ENCODE measurements at places on chromosomes 16 and 17. TPM values are rescaled to one million over a fixed set of nuclear protein-coding genes. Genes with fewer than 3 reads are reported as not detected.

DNA sequence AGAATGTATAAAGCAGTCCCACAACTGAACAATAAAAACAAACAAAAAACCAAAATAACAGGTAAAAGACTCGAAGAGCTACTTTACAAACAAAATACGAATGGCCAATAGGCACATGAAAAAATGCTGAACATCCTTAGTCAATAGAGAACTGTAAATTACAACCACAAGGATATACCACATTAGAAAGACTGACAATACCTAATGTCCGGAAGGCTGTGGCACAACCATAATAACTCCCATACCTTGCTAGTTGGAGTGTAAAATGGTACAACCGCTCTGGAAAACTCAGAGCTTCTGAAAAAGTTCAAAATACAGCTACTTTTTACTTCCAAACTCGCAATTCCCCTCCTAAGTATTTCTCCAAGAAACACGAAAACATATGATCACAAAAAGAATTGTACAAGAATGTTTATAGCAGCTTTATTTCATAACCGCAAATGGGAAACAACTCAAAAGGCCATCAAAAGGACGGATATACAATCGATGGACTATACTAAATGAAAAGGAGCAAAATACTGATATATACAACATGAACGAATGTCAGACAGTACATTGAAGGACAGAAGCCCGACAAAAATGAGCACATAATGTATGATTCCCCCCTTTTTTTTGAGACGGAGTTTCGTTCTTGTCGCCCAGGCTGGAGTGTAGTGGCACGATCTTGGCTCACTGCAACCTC is 2.3 kb downstream of the TP53 start:
- no peak for DNase-seq

- no peak for DNase-seq
Observed at GRCh38 chr16:11669380-11670146, 1.3 kb downstream of the SNN start.

Gene PTX4
- 0.18 TPM for total RNA-seq

Gene ASGR1
- 17.7 TPM for total RNA-seq

Gene CDK5RAP3
- total RNA-seq = 143 TPM

GRCh38 chr17:55160501-55160900 is 104.3 kb upstream of the HLF start:
- no peak for DNase-seq

DNA sequence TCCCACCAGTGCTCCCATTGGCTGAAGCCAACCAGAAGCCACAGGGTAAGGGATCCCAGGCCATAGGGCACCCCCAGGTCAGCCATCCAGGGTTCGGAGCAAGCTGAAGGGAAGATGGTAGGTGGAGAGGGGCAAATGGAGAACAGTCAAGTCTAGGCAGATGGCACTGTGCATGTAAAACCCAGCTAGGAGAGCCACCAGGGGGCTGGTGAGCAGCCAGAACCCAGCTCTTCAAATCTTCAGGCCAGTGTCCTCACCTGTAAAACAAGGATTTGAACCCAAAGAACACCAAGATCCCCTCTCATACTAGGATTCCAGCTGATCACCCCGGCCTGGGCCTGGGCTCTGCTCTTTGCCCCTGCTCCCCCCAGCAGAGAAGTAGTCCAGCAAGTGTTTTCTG is 43.5 kb downstream of the GINS3 start:
- no peak for DNase-seq

GRCh38 chr17:19755392-19755791 is 7.3 kb upstream of the ALDH3A1 start:
- no peak for DNase-seq

Gene RASD1
- 5.3 TPM for total RNA-seq

- no peak for DNase-seq
Observed at GRCh38 chr16:69724981-69725479, 1.3 kb downstream of the NQO1 start.

Gene TMEM100
- 1.1 TPM for total RNA-seq

- no peak for DNase-seq
Observed at GRCh38 chr16:29920288-29921033, 5.6 kb downstream of the KCTD13 start.

- no peak for DNase-seq
Observed at GRCh38 chr16:3356118-3356517, 429 bp downstream of the OR2C1 start.
